ENCODE measurements at places on chromosomes 1 and 21.
A peak's percentile ranks its signal among the peaks of the same experiment; 100 is the strongest.

- DNase-seq, result peak; percentile 62
Measured at GRCh38 chr21:45991606-45992300, 10.2 kb downstream of the COL6A1 start.

DNA sequence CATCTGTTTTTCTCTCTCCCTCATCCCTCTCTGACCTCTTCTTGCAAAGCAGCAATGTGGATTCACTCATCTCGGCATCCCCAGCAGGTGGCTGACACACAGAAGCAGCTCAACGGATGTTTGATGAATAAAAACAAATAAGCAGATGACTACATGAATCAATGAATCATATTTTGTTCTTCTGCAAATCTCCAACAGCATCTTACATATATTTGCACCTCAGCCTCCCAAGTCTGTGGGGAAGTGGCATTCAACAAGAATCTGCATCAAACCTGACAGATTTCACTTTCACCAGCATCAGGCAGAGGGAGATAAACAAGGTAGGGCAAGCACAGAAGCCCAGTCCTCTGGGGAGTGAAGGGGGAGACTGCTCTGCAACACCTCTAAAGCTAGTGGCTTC is 34.0 kb downstream of the CAPN8 start:
- no peak for DNase-seq

DNA sequence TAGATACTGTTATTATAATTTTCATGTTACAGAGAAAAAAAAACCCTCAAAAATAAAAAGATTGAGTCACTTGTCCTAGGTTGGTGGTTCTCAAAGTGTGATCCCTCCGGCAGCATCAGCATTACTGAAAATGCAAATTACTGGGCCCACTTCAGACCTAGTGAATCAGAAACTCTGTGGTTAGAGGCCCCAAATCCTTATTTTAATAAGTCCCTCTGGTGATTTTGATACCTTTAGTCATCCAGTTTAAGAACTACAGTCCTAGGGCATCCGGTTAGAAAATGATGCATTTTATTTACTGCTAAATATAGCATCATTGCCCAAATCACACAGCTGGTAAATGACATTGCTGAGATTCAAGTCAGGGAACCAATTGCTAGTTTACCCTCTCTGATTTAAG is 203.7 kb upstream of the RUNX1 start:
- no peak for DNase-seq

GRCh38 chr1:31931593-31932225 is 6.5 kb downstream of the PTP4A2 start:
- no peak for DNase-seq

DNA sequence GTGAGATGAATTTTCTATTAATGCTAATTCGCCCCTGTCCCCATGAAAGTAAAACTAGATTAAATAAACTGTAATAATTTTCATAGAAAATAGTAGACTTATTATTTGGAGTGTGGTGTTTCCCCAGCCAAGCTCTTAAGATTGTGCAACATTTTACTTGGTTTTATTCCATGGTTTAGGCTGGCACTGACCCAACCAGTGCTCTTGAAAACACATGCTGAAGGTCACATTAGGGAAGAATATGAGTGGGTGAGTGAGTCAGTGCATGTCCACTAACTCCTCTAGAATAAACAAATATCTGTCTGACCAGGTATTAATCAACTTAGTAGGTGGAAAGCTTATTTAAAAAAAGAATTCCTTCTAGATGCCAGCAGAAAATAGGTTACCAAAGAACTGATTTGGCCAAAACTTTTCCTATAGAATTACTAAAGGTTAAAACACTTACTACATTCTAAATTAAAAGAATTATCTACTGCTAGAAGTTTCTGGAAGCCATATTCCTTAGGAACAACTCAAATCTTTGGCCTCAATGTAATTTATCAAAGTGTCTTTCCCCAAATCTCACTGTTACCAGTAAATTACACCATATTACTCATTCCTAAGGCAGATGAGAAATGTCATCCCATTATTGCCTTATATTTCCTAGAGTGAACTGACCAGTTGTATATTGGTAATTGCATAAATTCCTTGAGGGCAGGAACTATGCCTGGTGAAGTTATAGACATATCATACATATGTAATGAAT is 89.7 kb upstream of the RGS1 start:
- DNase-seq, result peak; percentile 93

- no peak for DNase-seq
Measured at GRCh38 chr1:212669102-212669501, 30.5 kb downstream of the BATF3 start.

DNA sequence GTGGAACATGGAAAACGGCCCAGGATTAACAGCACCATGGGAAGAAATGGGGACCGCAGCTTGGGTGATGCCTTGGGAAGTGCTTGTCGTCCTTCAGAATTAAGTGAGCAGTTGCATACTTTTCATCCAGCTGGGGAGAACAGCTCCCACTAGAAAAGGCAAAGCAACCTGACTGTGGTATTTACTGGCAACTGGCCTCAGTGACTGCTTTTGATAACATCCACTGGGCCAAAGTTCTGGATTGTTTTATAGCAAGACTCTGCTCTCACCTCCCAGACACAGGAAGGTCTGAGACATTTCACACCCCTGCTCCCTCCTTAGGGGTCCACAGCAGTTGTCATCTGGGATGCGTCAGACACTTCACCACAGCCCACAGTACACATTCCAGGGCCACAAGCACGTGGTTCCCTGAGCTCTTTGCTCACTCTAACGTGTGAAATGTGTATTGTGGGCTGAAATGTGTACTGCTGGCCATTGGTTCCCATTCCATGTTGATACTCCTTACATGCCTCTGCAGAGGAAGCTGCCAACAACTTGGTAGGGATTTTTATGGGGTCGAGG is 6.6 kb downstream of the PAPPA2 start:
- DNase-seq, result no peak

DNA sequence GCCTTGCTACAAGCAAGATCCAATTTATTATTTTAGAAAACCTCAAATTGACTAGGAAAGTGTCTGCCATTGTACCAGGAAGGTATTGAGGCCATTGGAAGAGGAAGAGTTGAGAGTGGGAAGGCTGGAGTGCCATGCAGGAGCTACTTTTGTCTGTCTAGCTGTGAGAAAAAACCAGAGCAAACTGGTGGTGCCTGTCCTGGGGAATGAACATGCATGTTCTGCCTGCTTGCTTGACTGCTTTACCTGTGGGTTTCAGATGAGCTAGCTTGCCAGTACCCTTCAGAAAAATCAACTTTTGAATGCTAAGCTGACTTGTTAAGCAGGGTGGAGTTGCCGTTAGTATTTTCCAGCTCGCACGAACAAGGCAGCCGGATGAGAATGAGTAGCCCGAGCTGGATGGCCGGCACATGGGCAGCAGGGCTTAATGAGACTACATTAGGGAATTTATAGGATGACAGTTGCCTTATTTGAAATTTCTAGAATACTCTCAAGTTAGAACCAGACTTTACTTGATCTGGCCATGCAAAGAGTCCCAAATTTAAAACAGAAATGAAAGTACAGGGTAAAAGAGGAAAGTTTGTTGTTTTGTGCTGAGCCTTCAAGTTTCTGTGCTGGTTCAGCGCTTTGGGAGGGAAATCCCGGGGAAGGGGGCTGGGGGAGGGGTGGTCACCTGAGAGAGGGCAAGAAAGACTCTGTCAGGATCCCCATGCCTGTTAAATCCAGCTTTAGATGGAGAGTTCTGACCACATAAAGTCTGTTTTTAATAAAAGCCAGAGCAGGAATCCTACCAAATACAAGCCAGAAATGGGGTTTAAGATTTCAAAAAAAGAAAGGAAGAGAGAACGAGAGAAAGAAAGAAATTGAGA is 29.6 kb upstream of the C1orf105 start:
- DNase-seq, result peak; percentile 62

DNA sequence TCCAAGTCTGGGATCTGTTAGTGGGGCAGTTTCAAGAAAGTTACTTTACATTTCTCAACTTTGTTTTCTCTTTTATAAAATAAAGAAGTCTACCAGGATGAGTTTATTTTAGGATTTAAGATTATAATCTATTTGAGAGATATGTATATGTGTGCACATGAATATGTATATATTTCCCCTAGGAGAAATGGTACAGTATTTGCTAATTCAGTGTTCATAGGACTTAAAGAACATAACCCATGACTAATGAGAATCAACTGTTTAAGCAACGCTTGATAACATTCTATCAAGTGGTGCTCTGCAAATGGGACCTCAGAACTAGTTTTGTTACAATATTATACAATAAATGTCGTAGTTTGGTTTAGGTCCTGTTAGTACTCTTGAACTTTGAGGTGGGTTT is 7.0 kb downstream of the BCAS2 start:
- DNase-seq, result no peak

DNA sequence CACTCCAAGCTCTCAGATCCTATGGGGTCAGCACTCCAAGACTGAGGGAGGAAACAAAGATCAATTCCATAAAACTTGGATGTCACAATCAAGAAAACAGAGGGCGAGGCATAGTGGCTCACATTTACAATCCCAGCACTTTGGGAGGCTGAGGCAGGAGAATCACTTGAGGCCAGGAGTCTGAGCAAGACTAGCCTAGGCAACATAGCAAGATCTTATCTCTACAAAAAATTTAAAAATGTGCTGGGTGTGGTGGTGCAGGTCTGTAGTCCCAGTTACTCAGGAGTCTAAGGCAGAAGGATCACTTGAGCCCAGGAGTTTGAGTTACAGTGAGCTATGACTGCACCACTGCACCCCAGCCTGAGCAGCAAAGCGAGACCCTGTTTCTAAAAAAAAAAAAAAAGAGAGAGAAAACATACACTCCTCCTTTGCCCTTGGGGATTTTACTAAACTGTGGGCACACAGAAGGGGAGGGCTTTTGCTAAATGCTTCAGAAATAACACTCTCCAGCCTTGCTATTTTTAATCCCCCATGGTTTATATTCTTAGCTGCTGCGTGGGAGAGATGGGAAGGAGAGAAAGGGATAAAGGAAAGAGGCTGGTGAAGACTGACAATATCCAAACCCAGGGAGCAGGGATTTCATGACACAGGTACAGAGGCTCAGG is 18.1 kb downstream of the ARHGEF2 start:
- DNase-seq, result no peak

GRCh38 chr21:40383951-40384350 is 463.0 kb downstream of the DSCAM start:
- DNase-seq, result no peak

DNA sequence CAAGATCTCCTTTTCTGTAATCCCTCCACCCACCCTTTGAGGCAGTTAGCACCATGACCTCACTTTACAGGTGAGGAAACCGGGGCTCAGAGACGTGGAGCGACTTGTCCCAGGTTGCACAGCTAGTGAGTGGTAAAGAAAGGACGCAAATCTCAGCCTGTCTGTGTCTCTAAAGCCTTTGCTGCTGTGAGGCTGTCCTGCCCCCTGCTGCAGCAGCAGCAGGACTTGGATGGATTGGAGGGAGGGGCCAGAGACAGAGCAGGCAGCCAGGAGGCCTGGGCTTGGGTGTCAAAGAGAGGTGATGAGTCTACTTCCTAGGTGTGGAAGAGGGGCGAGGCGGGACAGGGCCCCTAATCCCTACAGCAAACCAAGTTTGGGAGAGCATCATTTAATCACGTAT is 69.6 kb downstream of the PTPRU start:
- no peak for DNase-seq

DNA sequence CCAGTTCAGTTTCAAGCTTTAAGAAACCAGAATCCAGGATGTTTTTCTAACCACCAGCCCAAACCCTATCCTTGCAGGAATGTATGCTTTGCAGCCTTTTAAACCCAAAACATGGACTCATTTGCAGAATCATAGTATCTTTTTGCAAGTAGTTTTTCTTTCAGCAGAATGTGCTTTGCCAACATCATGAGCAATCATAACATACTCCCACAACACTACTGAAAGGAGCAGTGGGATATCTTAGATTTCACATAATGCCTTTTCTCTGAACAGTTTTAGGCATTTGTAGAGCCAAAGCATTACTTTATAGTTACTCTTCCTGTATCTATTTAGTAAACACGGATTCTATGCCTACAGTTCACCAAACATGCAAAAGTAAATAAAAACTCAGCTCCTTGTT is 10.0 kb upstream of the SH2D2A start:
- DNase-seq, result no peak

GRCh38 chr1:55127827-55128343 is 87.3 kb downstream of the USP24 start:
- DNase-seq, result no peak

GRCh38 chr21:17050156-17050555 is 462.7 kb upstream of the CXADR start:
- DNase-seq, result no peak

DNA sequence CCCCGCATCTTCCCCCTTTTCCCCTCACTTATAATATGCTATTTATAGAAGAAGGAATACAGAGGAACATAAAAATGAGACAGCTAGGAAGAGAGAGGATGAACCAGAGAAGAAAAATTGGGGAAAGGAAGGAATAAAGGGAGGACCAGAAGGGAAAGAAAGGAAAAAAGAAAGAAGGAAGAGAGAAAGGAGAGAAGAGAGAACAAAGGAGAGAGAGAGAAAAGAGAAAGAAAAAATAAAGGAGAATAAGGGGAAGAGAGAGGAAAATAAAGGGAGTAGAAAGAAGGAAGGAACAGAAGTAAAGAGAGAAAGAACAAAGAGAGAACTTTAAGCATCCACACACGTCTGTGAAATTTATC is 11.2 kb upstream of the IGSF3 start:
- DNase-seq, result no peak

GRCh38 chr1:194889310-194889709 is 1702.9 kb upstream of the B3GALT2 start:
- DNase-seq, result no peak

GRCh38 chr1:2650967-2651645 is 18.3 kb upstream of the MMEL1 start:
- DNase-seq, result peak; percentile 37

- DNase-seq, result no peak
Measured at GRCh38 chr21:36887963-36888362, 78.5 kb downstream of the HLCS start.

- peak; percentile 11 for DNase-seq
Measured at GRCh38 chr1:47664356-47664755, 226.5 kb downstream of the FOXD2 start.

DNA sequence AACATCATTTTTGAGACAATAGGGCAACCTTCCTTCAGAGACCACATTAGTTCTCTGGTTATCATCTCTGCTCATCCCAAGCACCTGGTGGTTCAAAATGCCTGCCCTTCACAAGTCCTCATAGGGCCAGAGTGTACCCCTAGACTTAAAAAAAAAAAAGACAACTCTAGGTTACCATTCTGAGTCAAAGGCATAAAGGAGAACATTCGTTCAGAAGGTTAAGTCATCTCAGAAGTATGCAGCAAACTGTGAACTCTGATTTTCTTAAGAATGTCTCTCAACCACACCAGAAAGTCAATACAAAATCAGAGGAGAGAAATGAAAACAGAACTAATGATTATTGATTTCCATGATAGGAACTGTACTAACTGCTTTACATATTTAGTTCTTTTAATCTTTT is 9.2 kb upstream of the BEND5 start:
- DNase-seq, result no peak

- DNase-seq, result no peak
Measured at GRCh38 chr1:240687820-240688219, 75.9 kb upstream of the GREM2 start.

DNA sequence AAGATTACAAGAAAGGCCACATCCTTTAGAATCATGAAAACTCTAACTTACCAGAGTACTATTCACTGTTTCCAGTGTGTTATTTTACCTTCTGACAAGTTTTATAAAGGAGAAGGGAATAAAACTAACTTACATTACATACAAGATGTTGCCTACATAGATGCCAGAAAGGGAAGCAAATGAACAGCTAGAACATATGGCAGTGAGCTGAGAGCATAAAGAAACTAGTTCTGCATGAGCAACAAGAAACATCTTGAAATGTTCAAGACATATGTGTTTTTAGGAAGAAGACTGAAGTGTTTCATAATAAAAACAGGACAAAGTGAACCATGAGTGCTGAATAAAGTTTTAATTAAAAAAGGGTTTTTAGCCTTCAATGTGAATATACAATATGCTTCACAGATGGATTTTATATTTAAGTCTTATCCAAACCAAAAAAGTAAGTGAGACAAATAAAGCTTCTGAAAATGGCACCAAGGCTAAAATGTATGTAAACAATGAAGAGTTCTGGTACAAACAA is 39.4 kb downstream of the SLC5A9 start:
- no peak for DNase-seq
